ENCODE measurements at places on chromosomes 1 and 21. TPM values are rescaled to one million over a fixed set of nuclear protein-coding genes. Genes with fewer than 3 reads are reported as not detected.

DNA sequence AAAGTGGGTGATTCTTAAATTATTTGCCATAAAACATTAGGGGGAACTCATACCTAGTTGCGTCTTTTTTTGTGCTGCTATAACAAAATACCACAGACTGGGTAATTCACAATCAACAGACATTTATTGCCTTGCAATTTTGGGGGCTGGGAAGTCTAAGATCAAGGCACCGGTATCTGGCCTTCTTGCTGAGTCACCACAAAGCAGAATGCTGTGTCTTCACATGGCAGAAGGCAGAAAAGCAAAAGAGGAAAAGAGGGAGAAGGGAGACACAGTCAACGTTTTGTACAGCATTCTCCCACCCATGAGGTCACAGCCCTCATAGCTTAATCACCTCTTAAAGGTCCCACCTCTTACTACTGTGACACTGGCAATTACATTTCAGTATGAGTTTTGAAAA, 291.0 kb downstream of the CHRM3 start:
- H3K4me1 ChIP-seq, result no peaks in the 10 kb centered on the region
- H3K27me3 ChIP-seq, result no peaks in the 10 kb centered on the region
- DNase-seq, result no peak
- no peak overlapping the region for H3K4me3 ChIP-seq
- no peak overlapping the region for H3K27ac ChIP-seq

GRCh38 chr1:60367532-60367931, 294.0 kb upstream of the C1orf87 start:
- no peaks in the 10 kb centered on the region for H3K27me3 ChIP-seq
- no peaks in the 10 kb centered on the region for H3K36me3 ChIP-seq
- H3K4me3 ChIP-seq, result no peak overlapping the region

- H3K27ac ChIP-seq, result no peak overlapping the region
- H3K4me3 ChIP-seq, result no peak overlapping the region
- no peaks in the 10 kb centered on the region for H3K4me1 ChIP-seq
- no peak for DNase-seq
- H3K27me3 ChIP-seq, result peaks cover 3% of the 10 kb centered on the region
These were observed 40.4 kb upstream of the GOLT1A start for GRCh38 chr1:204254031-204254661.

- H3K27ac ChIP-seq, result no peak overlapping the region
- H3K36me3 ChIP-seq, result no peaks in the 10 kb centered on the region
- H3K4me1 ChIP-seq, result peaks cover 29% of the 10 kb centered on the region
- no peak overlapping the region for H3K4me3 ChIP-seq
These were observed 57.0 kb downstream of the HIVEP3 start for GRCh38 chr1:41861535-41862383.

Gene C1orf141
- not detected for total RNA-seq
